ENCODE measurements at places on chromosomes 16 and 17.

- DNase-seq: no peak
Measured at GRCh38 chr17:43467981-43468581, 15.7 kb upstream of the DHX8 start.

- DNase-seq: no peak
Measured at GRCh38 chr16:81311762-81312161, 3.0 kb upstream of the GAN start.

DNA sequence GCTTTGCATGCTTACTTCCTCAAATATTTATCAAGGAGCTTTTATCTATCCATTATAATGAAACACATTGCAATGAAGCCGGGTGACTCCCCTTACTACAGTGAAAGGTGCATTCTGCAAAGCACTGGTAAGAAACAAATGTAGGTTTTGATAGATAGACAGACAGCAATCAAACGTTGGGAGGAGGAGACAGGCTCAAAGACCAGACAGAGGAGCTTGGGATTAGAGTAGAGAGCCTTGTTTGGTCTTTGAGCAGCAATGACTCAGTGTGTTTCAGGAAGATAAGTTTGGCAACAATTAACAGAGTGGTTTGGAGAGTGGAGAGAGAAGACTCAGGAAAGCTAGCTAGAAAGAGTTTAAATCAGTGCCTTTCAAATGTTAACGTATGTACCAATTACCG lies 68.8 kb downstream of the ZNF18 start:
- DNase-seq: no peak

DNA sequence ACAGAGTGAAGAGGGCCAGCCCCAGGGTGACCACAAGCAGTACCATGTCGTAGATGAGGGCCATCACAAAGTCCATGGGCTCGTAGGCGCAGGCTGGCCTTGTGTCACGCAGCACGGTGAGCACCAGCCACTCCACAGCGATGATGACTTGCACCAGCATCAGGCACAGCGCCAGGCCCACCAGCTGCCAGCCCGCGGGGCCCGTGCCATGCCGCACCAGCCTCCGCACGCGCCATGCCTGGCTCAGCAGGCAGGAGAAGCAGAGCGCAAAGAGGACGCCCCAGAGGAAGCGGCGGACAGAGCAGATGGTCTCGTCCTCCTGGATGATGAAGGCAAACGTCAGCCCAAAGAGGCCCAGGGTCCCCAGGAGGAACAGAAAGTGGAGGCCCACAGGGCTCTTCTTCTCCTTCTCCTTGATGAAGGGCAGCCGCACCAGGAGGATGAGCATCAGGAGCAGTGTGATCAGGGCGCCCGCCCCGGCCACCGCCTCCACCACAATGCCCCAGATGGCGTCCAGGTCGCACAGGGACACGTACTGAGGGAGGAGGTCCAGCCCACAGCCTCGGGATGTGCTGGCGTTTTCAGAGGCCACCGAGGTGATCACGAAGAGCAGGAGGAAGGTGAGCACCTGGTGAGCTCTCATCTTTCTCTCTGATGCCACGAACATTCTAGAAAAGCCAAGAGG lies 12.3 kb downstream of the GPRC5B start:
- no peak for DNase-seq

GRCh38 chr17:50534222-50534978 lies 1.9 kb downstream of the EPN3 start:
- no peak for DNase-seq
